Fibroblast of villous mesenchyme (primary cell): ENCODE measurements at places on chromosomes 12 and 14. TPM values are rescaled to one million over a fixed set of nuclear protein-coding genes. Genes with fewer than 3 reads are reported as not detected.

The COCH gene
- under 0.01 and 9.0 TPM in 2 replicates for total RNA-seq

The KLRF1 gene
- 0.32 and 0.43 TPM in 2 replicates for total RNA-seq

The TOX4 gene
- 26.4 and 39.3 TPM in 2 replicates for total RNA-seq

- DNase-seq: peak; percentile 95
These were observed 21.1 kb upstream of the LGALS3 start for GRCh38 chr14:55107766-55108554.

DNA sequence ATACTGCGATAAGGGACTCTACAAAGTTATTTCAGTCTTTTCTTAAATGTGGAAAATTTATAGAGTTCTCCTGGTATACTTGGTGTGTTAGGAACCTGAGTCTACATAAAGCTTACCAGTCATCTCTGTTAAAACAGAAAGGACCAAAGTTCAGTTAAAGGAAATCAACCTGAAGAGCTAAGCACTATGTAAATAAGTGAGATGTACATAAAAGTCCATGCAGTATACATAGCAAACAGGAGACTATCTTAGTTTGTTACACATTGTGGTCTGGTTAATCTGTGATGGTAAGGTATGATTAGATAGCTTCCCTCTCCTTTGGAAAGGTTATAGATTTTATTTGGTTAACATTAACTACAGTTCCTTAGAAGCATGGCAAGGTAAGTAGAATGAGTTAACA lies 75.9 kb downstream of the ATP2B1 start:
- no peak for DNase-seq

- peak; percentile 18 for DNase-seq
These were observed 2.9 kb upstream of the NYNRIN start for GRCh38 chr14:24395609-24396582.
